ENCODE measurements at places on chromosomes 16 and 17.

DNA sequence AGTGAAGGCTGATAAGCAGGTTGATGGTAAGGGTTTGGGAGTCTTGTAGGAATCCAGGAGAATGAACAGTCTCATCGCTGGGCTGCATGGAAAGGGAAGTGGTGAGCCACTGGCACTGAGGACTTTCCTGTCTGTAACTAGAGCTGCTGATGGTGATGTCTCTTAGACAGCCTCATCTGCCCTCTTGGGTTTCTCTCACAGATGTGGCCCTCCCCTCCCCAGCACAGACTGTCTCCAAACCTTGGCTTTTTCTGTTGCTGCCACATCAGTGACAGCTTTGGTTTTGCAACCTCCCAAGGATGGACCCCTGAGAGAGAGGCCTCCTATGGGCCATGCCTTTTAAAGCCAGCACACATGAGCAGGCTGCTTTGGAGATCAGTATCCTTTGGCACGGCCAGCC lies 16.9 kb downstream of the PLCG2 start:
- DNase-seq, result no peak

GRCh38 chr16:11255737-11256660 lies at the start of gene SOCS1:
Gene SOCS1 (minus strand): TSS chr16:11256204. CDS start chr16:11255478, 726 bp downstream.
- DNase-seq, result peak; percentile 96

DNA sequence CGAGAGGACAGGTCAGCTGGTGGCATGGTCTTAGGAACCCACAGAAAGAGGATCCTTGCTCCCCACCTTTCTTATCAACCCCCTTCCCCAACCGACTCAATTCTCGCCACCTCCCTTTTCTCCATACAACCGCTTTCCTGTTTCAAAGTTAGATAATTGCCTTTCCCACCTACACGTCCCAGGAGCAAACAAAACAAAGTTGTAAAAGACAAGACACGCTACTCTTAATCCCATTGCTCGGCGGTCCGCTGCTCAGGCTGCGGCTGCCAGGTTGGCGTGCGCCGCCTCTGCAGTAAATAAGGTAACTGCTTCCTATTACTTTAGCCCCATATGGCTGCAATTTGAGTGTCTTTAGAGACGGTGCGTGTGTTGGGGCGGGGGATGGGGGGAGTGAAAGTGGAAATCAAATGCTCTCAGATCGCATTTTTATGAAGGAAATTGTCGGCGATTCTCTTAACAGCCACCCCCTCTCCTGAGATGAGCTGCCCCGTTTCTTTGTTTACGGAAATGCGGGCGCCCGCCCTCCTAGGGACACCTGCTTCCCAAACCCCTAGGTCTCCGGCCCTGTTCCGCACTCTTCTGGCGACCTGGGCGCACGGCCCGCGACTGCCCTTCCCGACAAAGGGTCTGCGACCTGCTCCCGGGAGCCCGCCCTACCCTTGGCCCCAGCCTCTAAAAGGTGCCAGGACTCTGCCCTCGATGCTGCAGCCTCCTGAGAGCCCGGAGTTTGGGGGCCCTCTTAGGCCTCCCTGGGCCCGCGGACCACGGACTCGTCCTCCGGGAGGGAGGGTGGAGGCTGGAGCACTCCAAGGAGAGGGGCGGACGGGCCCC lies 3.7 kb upstream of the CBX8 start:
- peak; percentile 54 for DNase-seq

GRCh38 chr17:13118311-13118710 lies 100.5 kb upstream of the ELAC2 start:
- no peak for DNase-seq

DNA sequence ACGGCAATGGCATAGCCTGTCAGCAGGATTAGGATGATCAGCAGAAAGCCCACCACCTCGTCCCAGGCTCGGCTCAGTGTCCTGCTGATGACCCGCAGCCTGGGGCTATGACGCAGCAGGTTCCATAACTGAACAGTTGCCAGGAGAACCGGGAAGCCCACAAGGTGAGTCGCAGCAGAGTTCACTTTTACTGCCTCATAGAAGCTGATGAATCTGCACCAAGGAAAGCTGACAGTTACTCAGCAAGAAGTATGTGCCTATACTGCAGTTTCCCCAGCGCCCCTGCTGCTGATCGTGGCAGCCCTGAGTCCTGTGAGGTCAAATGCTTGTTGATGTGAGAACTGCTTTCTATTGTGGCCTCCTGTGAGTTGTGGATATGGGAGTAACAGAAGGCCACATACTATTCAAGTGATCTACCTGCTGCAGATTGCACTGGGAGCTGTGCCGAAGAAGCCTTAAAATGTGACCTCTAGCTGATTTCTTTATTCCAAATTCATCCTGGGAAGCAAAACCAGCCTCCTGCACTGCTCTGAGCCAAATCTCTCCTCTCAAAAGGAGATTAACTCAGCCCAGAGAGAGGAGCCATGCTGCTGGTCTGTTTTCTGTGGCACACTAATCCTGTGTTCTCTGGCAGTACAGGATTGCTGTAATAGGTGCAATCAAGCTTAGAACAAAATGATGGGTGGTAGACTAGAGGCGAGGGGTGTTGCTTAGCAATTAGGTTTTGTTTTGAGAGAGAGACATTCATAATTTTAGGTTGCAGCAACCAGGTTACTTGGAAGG lies 38.8 kb downstream of the IST1 start:
- peak; percentile 8 for DNase-seq

DNA sequence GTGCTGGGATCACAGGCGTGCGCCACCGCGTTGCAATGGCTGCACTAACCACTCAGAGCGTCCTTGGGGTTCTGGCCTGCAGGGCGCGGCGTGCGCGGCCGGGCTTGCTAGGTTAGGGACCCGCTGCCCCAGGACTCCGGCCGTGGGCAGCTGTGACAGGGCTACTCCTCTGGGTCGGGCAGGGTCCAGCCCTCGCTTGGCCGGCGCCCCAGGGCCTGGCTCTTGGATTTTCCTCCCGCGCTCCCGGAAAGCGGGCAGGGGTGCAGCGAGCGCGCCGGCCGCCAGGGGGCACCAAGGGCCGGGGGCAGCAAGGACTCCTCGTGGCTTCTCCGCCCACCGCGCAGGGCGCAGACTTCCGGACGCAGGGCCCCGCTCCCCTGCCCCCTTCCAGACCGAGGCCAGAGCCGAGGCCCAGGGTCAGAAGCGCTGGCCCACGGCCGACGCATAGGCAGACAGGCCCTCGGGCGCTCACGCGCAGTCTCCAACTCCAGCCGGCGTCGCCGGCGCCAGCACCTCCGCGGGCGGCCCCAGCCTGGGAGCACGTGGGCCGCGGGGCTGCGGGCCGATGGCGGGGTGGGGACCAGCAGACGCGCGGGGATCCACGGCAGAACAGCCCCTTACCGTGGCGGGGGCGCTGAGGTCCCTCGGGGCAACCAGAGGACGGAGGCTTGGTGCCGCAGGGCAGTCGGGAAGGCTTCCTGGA lies 355 bp downstream of the TLE7 start:
- no peak for DNase-seq

DNA sequence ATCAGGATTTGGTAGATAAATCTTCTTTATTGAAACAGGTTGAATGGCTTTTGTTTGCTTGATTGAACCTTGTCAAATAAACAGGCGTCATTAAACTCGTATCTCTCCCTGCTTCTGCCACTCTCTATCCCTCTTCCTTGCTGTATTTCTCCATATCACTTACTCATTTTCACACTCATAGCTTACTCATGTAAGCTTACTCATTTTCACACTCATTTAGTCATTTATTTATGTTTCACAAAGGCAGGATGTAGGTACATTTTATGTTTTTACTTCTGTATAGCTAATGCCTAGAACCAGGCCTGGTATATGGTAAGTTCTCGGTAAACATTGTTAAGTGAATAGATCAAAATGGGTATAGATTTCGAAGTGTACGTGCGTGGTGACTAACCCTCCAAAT lies 450.0 kb downstream of the PMP22 start:
- no peak for DNase-seq

DNA sequence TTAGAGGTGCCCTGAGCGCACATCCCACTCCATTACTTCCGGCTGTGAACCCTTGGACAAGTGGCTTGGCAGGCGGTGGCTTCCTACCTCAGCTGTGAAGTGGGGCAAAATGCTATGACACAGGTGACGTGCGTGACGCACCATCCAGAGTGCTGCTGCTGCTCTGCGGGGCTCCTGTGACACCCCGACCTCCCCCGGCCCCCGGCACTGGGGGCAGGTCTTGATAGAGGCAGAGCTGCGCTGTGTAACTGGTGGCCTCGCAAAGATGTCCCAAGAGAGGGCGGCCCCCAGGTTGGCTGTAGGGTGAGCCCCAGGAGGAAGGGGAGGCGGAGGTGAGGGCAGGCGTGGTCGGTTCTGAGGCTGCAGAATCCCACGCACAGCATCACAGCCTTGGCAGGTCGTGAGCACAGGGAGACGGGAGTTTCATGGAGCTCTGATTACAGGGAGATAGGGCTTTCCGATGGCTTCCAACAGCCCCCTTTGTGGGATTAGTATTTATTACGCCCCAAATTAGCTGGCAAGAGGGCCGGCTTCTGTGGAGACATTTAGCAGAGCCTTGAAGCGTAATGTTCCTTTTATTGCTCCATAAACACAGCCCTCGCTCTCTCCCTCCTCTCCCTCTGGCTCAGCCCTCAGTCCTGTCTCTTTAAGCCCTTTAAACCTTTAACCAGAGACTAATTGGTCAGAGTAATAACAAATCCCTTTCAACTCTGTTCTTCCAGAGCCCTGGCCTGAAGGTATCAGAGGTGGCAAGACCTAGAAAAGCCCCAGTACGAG lies 328.1 kb downstream of the C16orf95 start:
- no peak for DNase-seq

GRCh38 chr17:18226284-18226945 lies 980 bp downstream of the LLGL1 start:
- peak; percentile 58 for DNase-seq

Measured in GM03348 (cell line).